ENCODE measurements at places on chromosomes 3 and 15.
A peak's percentile ranks its signal among the peaks of the same experiment; 100 is the strongest.

DNA sequence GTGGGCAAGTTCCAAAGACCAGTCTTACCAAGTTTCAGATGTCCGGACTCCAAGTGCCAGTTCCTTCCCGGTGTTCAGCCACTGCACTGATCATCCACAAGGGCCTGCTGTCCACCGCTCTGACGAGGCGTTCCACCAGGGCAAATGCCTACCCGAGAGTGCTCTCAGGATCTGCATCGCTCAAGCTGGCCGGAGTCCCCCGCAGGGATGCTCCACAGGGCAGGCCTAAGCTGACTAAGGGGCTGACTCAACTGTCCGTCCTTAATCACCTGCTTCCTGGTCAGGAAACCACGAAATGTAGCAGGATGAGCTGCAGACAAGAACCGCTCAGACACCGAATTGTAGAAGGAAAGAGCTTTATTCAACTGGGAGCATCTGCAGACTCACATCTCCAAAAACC is 341.6 kb downstream of the KCNH8 start:
- DNase-seq, result no peak

GRCh38 chr15:66505430-66505811 is 295 bp downstream of the ZWILCH start:
- DNase-seq, result no peak

DNA sequence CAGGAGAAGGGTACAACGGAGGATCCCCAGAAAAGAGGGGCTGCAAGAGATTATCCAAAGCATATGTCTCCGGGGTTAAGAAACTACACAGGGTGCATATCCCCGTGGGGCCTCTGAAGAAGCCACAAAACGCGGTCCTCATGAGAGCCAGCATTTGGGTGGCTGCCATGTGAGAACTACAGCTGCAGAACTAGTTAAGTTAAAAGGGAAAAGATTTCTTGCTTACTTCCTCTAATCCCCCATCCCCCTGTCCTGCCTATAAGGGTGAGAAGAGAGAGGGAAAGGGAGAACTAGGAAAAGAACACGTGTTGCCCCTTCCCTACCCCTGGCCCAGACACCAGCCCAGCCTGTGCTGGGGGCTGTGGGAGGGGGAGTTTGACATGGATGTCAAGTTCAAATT is 70.4 kb upstream of the PCSK6 start:
- DNase-seq, result no peak

- DNase-seq, result no peak
Observed at GRCh38 chr15:80052597-80053304, 6.7 kb upstream of the ZFAND6 start.

- DNase-seq, result no peak
Observed at GRCh38 chr3:132804498-132804897, 82.3 kb upstream of the NPHP3 start.

GRCh38 chr15:33419701-33420100 is 108.9 kb downstream of the RYR3 start:
- no peak for DNase-seq

DNA sequence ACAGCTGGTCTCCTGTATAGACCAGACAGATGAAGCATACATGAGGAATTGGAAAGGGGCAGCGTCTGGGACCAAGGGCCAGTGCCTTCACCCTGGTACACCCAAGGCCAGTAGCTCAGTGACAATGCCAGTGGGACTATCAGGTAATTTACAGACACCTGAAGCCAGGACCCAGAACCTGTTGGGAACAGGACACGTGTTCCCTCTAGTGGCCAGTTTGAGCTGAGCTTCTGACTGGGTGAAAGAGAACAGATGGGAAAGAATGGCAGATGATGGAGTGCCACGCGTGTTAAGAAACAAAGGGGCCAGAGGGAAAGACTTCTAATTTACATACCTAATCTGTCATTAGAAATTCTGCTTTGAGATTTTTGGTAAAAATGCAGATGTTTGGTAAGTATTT is 5.1 kb upstream of the SLC25A38 start:
- peak; percentile 31 for DNase-seq

DNA sequence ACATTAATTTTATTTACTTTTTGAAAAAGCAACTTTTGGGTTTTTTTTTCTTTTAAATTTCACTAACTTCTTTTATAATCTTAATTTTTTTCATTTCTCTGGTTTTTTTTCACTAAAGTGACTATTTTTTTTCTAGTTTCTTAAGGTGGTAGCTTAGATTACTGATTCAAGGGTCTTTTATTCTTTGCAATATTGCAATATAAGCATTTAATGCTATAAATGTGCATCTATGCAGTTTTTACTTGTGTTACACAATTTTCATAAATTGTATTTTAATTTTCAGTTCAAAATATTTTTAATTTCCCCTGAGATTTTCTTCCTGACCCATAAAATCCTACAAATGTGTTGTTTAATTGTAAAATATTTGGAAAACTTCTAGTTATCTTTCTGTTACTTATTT is 535.8 kb downstream of the GABRG3 start:
- DNase-seq, result no peak

DNA sequence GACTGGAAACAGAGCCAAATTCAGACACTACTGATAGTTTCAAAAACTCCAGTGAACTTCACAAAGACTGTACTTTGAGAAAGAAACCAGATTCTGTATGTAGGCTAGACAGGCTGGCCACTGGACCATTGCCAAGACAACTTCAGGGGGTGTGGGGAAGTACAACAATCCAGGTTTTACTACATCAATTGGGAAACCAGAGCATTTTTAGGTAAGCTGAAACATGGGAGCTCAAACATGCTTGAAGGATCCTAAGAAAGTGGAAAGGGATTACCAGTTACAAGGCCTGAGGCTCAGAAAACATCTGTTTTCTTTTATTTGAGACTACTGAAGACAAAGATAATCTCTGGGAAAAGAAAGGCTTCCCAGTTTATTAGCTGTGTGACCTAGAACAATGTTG is 26.9 kb upstream of the ZNF280D start:
- DNase-seq, result no peak

- DNase-seq, result no peak
Observed at GRCh38 chr3:94654096-94654495, 591.2 kb downstream of the NSUN3 start.

DNA sequence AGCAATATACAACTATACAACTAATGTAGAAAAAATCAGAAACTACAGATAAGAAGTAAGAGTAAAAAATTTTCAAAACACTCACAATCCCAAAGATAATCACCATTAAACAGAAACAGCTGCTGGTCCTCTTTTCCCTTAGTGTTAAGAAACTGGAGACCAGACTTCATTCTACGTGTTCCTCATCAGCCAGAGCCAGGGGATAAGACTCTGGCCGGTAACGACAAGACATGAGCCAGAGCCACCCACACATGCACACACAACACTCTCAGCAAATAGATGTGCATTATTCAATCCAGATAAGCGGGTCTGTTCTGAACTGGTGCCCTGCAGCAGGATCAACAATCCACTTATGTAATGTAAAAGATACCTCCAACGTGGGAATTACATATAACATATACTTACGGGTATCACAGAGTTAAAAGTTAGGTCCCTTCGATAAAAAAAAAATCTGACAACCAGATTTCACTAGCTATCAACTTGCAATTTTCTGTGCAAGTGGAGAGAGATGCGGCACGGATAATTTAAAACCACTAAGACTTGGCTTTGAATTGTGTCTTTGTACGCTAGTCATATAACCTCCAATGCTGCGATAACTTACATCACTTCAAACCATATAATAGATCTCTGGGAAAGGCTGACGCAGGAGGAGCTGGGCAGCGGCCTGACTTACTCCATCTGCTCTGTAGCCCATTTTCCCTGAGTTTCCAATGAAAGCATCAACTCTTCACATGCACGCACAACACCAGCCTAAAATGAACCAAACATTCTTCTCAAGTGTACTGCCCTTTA is 17.8 kb downstream of the PRICKLE2 start:
- no peak for DNase-seq

DNA sequence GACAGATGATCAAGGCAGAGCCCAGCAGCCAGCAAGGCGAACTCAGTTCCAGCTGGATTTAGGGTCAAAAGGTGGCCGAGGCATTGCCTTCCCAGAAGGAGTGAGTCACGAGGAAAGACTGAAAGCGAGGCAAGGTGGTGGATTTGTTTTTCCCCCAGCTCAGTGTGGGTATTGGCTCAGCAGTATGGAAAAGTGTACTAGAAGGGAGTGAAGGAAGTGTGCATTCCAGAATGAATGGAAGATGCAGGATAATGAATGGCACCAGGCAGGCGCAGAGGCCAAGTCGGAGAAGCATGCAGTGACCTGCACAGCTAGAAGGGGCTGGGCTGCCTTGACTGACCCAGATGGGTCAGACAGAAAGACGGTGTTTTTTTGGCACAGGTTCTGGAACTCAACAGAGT is 46.3 kb downstream of the FOXP1 start:
- DNase-seq, result no peak

GRCh38 chr15:97968380-97968779 is 7.9 kb downstream of the ARRDC4 start:
- no peak for DNase-seq

- DNase-seq, result no peak
Observed at GRCh38 chr3:101077361-101078011, 84.3 kb upstream of the ABI3BP start.

DNA sequence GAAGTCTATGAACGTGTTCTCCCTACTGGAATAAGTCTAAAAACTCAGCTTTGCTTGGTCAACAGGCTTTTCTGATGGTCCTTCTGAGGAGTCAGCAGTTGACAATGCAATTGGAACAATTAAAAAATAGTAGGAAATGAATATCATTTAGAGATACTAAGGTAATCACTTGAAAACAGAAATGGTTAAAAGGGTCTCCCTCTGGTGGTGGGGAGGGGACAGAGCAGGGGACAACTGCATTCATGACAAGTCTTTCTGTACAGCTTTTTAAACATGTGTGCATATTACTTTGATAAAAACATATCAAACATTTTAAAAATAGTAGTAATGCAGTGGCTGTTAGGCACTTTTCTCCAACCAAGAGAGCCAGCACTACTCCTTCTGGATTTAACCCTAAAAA is 119.9 kb upstream of the FHIT start:
- DNase-seq, result no peak

DNA sequence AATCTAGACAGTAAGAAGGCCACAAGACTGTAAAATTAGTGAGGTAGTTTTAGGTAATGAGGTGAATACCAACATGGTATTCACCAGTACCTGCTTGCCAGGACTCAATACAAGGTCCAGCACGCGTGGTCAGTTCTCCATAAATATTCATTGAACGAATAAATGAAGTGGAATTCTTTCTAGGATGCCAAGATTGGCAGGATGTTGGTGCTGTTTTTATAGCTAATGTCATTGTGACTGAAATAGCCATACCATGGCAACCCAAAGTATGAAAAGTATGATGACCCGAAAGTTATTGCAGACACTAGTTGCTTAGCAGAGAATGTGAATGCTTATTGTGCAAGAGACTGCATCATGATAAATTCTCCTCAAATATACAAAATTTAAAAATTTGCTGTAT is 307.2 kb downstream of the KCNH8 start:
- no peak for DNase-seq

DNA sequence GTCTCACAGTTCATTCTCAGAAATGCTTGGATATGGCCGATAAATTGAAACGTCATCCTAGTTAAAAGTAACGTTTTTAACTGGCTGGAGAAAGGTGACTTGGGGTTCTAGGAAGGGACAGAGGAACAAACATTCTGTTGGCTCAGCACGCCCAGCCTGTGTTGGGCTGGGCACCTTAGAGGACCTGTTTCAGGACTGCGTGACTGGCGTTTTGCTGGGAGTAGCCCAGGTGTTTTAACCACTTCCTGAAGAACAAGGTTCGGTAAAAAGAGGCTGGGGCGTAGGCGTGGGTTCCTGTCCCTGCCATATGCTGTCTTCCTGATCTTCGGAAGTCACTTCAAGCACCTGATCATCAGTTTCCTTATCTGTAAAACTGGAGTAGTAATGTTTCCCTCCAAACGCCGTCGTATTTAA is 1.1 kb upstream of the TLNRD1 start:
- DNase-seq, result peak; percentile 35

DNA sequence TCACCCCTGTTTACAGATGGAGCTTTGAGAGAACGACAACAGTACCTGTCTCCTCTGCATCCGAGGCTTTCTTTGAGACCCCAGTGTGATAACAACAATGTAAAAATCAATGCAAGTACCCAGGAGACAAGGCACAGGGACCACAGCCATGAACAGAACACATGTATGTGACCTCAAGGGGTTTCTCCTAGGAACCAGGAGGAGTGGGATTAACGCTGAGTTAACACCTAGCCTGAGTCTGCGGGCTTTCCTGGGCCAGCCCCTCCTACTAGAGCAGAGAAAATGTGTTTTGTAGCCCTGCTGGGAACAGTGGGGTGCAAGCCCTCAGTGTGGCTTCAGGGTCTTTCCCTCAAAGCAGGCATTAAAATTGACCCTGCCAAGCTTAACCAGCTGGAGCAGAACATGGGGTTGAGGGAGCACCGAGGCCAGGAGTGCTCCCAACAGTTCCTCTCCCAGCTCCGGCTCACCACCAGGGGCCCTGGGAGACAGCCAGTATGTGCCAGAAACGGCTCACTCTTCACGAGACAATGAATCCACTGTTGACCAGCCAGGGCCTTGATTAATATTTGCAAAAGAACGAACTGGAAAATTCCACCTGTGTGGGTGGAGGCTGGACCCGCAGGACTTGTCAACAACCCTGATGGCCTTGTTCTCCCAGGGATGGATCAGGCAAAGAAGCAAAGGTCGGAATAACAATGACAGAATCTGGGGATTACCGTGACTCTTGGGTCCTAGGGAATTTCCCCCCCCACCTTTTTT is 3.6 kb downstream of the CHDH start:
- no peak for DNase-seq

DNA sequence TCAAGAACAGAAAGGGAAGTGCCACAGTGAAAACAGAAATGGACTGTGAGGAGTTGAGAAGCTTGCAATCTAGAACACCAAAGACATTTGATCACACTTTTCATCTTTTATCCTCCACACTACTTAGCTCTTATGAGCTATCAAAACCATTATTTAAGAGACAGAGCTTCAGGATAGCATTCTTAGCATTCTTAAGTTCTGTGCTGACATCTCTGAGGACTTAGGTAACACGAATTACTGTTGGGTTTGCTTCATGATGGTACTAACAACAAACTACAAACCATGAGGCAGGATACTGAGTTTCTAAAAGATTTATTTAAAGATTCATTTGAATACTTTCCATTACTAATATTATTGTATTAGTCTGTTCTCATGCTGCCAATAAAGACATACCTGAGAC is 1038.6 kb downstream of the TUSC7 start:
- no peak for DNase-seq

GRCh38 chr3:160098926-160099626 is 110.4 kb downstream of the IL12A start:
- DNase-seq, result no peak
